ENCODE measurements at places on chromosomes 2 and 18.

- DNase-seq = no peak
Observed at GRCh38 chr2:54290356-54291025, 34.5 kb upstream of the TSPYL6 start.

DNA sequence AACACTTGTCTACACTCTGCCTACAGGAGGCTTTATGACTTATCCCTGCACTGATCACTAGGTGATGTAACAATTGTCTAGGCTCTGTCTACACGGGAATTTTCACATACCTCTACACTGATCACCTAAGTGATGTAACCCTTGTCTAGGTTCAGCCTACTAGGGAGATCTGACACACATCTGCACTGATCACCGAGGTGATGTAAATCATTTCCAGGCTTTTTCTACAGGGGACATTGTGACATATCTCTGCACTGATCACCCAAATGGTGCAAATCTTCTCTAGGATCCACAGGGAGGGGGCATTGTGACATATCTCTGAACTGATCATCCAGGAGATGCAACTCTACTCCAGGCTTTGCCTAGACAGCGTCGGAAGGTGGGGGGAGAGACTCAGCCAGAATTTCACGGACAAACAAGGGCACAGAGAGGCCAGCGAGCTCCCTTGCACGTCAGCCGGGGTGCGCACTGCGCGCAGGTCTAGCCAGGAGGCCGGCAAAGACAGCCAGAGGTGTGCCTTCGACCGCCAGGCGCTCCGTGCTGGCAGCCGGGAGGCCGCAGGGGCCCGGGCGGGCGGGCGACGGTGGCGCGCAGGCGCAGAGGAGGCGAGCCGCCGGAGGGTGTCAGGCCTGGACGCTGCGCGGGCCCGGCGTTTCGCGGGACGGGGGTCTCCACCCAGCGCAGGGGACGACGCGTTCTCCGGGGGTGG lies 46.9 kb upstream of the USP14 start:
- DNase-seq = peak; percentile 60

DNA sequence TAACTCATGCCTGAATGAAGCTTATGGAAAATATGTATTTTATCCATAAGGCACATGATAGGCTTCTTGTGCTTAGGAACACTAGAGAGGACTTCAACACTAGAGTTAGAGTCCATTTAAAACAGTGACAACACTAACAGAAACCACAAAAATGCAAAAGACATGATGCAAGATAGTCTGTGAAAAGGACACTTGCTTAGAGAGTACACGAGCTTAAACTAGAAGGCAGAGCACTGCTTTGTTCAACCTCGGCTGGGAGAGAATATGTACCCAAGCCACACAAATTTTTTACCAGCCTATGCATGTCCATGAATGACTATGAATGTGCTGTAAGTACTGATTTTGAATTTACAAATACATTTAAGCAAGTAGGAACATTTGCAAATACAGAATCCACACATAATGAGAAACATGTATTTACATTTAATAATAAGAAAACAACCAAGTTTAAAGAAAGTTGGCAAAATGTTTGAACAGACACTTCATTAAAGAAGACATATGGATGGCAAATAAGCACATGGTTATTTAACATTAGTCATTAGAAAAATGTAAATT lies 130.6 kb downstream of the SPOPL start:
- no peak for DNase-seq

- no peak for DNase-seq
Observed at GRCh38 chr2:198762441-198762840, 695.3 kb downstream of the SATB2 start.

DNA sequence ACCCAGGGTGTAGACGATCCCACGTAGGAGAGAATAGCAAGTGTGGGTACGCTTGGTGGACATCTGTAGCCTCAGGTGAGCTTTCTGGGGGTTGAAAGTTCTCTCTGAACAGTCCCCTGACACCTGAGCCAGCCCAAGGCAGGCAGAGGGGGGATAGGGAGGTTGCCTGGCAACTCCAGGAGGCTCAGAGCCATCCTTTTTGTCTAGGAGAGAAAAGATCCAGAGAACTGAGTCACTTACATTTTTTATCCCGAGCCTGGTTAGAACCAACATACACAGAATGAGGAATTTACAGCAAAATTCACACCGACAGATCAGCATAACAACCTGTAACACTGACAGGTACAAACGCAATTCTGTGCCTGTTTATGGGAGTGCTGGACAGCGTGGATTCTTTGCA lies 113.2 kb downstream of the SH3BP4 start:
- no peak for DNase-seq

DNA sequence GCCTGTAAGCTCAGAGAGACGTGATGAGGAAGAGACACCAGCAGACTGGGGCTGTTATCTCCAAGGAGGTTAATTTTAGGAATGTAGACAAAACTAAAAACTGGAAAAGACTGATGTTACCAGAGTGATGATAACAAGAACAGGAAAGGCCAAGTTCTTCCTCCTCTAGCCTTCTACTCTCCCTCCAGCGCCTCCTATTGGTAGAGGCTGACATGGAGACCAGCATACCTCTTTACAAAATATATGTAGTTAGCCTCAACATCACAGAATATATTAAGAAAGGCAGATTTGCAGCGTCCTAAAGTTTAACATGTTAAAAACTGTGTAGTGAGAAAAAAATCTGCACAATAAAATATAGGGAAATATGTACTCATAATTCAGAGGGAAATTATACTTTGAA lies 66.0 kb downstream of the TCF4 start:
- DNase-seq = no peak

DNA sequence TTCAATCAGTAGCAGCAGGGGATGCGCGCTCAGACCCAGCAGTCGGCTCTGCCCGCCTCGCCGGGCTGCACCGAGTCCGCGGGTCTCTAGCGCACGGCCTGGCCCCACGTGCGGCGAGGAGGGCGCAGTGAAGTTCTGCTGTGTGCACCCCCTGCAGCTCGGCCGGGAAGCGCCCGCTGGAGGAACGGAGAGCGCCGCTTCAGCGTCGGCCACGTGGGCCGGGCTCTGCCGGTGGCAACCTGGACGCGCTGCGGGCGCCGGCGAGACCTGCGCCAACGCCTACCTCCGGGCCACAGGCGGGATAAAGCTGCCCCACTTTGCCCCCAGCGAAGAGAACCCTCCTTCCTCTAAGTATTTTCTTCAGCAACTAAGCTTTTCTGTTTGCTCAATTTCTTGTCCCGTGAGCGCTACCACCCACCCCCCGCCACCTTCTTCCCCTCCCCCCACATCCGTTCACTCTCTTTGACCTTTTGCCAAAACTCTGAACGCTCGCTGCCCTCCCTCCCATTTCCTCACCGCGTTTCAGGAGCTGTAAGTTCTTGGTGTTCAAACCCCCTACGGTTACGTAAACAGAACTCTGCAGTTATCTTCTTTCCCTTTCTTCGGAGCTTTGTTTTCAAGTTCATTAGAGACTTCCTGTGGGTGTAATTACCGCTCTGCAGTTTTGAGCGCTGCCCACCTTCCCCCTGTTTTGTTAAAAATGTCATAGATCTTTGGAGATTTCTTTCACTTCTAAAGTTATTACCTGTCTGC lies 42.6 kb upstream of the EDAR start:
- peak; percentile 38 for DNase-seq

DNA sequence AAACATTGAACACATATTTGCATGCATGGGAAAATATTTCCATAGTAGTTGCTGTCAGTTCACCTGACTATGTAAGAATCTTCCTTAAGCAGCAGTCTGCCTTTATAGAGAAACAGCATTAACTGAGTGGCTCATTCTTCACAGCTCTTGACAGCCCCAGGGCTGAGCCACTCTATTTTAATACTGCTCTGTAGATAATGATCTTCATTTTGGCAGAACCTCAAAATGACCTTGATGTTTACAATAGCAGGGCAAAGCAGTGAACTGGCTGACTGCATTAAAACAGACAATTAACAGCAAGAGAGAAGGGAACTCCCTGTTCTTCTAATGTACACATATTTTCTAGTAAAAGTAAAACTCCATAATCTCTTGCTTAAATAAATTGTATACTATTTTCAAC lies 580.6 kb upstream of the SOX11 start:
- DNase-seq = no peak

DNA sequence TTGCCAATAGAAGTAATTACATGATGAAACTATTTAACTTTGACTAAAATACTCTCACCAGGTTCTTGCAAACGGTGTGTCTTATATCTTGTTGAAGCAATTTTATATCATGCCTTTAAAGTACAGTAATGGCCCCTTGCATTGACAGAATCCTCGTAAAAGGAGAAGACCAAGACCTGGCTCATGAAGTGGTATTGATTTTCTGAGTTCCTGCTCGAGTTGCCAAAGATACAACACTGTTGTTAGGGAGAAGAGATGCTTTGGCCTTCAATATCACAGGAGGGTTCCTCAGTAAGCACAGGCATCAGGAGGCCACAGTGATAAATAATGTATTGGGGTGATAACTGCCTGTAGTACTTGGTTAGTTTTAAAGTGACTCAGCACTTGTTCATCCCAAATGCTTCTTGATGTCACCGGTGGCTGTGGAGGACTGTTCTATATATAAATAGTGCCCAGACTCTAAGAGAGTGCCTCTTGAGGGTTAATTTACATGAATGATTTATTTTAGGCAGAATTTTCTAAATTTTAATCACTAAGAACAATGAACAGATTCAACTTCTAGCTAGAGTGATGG lies 571.7 kb upstream of the FANCL start:
- no peak for DNase-seq

- no peak for DNase-seq
Observed at GRCh38 chr18:59799383-59800015, 100.3 kb upstream of the PMAIP1 start.

GRCh38 chr2:216348756-216349308 lies 23.5 kb downstream of the MARCHF4 start:
- DNase-seq = peak; percentile 40

DNA sequence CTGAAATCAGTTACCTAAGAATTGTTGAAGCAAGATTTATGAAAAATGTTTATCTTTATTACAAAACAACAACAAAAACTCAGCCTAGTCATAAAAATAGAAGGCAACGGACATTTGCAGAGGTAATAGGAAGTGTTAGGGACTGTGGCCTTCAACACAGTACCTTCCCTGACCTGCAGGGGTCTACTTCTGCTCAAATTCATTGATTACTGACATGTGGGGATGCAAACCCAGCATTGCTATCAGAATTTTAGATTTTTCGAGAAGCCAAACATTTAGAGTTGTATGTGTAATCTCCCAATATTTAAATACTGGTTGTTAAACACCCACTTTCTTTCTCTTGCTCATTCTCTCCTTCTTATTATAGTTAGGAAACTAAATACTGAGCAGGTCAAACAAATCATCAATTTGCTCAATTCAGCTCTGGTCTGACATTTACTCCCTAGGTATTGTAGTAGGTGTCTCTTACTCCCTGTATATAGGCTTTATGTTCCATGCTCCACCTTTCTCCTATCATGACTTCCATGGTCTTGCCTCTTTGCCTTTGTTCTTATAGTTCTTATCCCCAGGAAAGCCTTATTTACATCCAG lies 198.5 kb downstream of the UBE2E3 start:
- DNase-seq = no peak

DNA sequence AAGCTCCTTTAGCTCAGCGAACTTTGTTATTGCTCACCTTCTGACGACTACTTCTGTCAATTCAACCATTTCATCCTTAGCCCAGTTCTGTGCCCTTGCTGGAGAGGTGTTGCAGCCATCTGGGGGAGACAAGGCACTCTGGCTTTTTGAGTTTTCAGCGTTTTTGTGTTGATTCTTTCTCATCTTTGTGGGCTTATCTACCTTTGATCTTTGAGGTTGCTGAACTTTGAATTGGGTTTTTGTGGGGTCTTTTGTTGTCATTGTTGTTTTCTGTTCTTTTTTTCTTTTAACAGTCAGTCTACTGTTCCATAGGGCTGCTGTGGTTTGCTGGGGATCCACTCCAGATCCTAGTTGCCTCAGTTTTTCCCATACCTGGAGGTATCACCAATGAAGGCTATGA lies 57.3 kb downstream of the GTF3C3 start:
- no peak for DNase-seq

GRCh38 chr2:203858176-203858575 lies 9.4 kb upstream of the CTLA4 start:
- no peak for DNase-seq

DNA sequence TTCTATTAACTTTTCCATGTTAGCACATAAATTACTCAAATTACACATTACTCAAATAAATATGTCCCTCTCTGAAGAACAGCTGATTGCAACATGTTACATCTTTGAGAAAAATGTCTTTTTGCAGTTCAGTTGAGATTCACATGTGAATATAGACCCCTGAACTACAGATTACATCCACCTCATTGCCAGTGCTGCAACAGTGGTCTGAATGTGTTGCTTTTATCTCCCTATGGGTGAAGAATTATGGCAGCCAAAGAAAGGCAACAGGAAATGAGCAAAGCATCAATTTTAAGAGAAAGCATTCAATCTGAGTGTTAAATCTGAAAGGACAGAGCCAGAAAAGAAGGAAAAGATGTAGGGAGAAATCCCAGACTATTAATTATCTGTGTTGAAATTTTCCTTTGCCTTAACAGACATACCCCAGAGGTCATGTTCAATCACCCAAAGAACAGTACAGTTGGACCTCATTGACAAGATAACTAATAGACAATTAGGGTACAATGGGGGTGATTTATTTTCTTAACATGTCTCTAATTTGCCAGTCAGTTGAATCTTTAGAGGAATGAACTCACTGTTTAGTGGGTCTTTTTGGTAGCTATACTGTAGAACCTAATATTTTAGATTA lies 620.2 kb downstream of the CPS1 start:
- no peak for DNase-seq

DNA sequence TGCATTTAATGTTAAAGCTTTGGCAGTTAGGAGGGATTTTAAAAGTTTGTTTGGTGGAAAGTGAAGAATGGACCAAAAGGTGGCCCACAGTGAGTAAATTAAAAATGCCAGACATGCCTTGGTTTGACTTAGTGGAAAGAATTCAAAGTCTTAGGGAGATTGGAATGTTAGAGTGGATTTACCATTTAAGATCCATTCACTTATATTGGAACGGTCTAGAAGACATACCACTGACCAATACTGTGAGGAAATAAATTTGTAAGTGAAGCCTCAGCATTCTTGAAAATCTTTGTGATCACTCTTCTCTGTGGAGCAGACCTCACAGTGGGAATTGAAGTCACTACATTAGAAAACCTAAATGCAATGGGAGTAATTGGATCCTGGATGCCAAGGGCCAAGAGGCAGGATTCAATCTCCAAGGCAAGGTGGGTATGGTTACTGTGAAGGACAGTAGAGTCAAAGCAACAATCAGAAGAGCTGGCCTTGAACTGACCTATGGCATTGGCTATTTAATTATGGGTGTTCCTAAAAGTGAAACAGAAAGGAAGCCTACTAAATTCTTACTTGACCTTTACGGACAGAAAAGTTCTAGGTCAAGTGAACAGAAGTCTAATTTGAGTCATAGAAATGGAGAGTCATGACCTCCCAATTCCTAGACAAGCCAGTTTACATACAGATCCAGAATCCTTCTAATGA lies 40.2 kb upstream of the VRK2 start:
- DNase-seq = no peak

GRCh38 chr18:60894254-60894945 lies 438.8 kb upstream of the CDH20 start:
- DNase-seq = no peak

DNA sequence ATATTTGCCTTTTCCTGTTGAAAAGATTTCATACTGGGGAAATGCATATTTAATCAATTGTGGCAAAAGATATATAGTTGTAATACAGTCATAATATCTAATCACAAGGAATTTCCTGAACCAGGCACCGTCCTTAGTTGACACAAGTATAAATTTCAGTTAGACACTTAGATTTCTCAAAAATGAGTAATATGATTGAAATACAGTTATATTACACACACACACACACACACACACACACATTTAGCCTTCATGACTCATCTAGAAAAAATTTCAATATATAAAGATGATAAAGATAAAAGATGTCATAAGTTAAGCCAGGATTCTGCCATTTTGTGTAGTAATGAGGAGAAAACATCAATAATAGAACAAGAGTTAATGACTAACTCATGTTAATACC lies 258.4 kb upstream of the ZNF804A start:
- DNase-seq = no peak

Data from T-helper 2 cell treated with Interferon-gamma antibody and Interleukin-4, amounts not matched to agents 5 μg/mL and 100 μg/mL, for 36 hours (primary cell).